ENCODE measurements at places on chromosomes 1 and 21.

GRCh38 chr1:112563341-112563740 lies 54.6 kb downstream of the WNT2B start:
- no peak for DNase-seq

- DNase-seq, result no peak
These were observed 2.9 kb downstream of the CLDN14 start for GRCh38 chr21:36477001-36477400.

DNA sequence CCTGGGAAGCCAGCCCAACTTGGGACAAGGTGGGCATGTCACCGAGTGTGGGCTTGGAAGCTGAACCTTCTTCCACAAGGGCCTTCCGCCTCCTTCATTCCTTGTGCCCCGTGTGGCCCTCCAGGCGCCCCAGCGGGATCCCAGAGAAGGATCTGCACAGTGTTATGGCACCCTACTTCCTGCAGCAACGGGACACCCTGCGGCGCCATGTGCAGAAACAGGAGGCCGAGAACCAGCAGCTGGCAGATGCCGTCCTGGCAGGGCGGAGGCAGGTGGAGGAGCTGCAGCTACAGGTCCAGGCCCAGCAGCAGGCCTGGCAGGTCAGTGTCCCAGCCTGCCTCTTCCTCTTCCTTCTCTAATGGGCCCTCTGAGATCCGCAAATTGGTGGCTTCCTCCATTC lies 5.8 kb upstream of the BGLAP start:
- no peak for DNase-seq

GRCh38 chr1:19014765-19015164 lies 58.3 kb upstream of the IFFO2 start:
- DNase-seq, result no peak

Data from effector CD4-positive, alpha-beta T cell (primary cell).